ENCODE measurements at places on chromosomes 2 and 18. TPM values are rescaled to one million over a fixed set of nuclear protein-coding genes. Genes with fewer than 3 reads are reported as not detected.

DNA sequence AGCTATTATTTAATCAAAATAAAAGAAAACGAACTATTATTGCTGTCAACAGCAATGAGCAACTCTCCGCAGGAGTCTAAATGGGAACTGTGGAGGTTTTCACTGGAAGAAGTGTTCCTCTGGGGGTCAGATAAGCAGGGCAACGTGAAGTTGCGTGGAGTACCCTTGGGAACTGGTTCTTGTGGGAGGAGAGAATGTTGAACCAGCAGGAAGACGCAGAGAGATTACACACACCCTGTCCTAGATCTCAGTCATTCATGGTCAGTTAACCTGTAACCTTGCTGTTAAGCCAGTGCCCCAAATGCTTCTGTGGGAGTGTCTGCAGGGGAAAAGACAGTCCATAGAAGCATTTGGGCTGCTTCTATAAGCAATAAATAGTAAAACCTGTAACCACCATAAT is 20.4 kb upstream of the CABLES1 start:
- peaks cover 10% of the 10 kb centered on the region for H3K4me1 ChIP-seq
- no peak overlapping the region for H3K4me3 ChIP-seq
- H3K27ac ChIP-seq = no peak overlapping the region
- H3K36me3 ChIP-seq = no peaks in the 10 kb centered on the region
- H3K27me3 ChIP-seq = peaks cover 16% of the 10 kb centered on the region

GRCh38 chr2:156320486-156321098 is 11.9 kb downstream of the NR4A2 start:
- H3K36me3 ChIP-seq = no peaks in the 10 kb centered on the region
- peaks cover 82% of the 10 kb centered on the region for H3K27me3 ChIP-seq
- peak overlapping the region; percentile 55 for H3K4me3 ChIP-seq
- DNase-seq = no peak
- H3K27ac ChIP-seq = peak overlapping the region; percentile 86

- no peak for DNase-seq
- H3K36me3 ChIP-seq = peaks cover 4% of the 10 kb centered on the region
- peak overlapping the region; percentile 45 for H3K27ac ChIP-seq
- H3K4me3 ChIP-seq = no peak overlapping the region
- H3K27me3 ChIP-seq = no peaks in the 10 kb centered on the region
- H3K4me1 ChIP-seq = peaks cover 14% of the 10 kb centered on the region
These were observed 18.9 kb upstream of the DPP4 start for GRCh38 chr2:162092658-162093556.

DNA sequence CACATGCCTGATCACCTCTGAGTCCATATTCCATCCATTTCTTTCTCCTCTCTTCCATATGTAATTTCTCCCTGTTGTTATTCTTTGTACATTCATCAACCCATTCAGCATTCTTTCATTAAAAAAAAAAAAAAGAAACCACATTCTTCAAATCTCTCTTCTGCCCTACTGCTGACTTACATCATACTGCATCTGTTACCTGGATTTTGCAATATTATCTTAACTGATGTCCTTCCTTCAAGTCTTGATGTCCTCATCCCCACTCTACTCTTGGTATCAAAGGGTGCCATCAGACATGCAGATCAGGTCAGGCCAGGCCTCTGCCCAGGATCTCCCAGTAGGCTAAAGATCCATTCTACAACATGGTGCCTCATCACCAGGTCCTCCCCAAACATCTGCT is 90.6 kb downstream of the SGPP2 start:
- no peak for DNase-seq
- no peaks in the 10 kb centered on the region for H3K4me1 ChIP-seq
- no peak overlapping the region for H3K4me3 ChIP-seq
- H3K27me3 ChIP-seq = no peaks in the 10 kb centered on the region
- H3K36me3 ChIP-seq = peaks cover 2% of the 10 kb centered on the region

- peaks cover 11% of the 10 kb centered on the region for H3K4me1 ChIP-seq
- peaks cover 78% of the 10 kb centered on the region for H3K27me3 ChIP-seq
- peaks cover 3% of the 10 kb centered on the region for H3K36me3 ChIP-seq
- H3K4me3 ChIP-seq = peak overlapping the region; percentile 68
These were observed 4.8 kb downstream of the ONECUT2 start for GRCh38 chr18:57439985-57440330.

DNA sequence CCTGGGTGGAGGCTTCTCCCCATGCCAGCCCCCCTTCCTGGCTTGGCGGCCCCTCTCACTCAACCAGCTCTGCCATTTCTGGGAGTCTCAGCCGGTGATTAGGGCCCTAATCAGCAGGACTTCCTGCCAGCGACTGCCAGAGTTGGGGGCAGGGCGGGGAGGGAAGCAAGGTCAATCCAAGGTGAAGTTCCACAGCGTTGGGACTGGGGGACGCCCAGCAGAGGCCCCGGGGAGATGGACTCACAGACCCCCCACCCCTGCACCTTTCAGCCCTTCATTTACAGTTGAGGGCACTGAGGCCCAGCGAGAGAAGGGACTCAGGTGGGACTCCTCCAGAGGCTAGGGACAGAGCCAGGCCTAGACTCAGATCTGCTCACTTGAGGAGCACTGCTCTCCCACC is 65.3 kb downstream of the TNS1 start:
- peaks cover 12% of the 10 kb centered on the region for H3K4me1 ChIP-seq
- peaks cover 61% of the 10 kb centered on the region for H3K27me3 ChIP-seq
- no peak for DNase-seq
- H3K27ac ChIP-seq = no peak overlapping the region
- no peaks in the 10 kb centered on the region for H3K36me3 ChIP-seq

DNA sequence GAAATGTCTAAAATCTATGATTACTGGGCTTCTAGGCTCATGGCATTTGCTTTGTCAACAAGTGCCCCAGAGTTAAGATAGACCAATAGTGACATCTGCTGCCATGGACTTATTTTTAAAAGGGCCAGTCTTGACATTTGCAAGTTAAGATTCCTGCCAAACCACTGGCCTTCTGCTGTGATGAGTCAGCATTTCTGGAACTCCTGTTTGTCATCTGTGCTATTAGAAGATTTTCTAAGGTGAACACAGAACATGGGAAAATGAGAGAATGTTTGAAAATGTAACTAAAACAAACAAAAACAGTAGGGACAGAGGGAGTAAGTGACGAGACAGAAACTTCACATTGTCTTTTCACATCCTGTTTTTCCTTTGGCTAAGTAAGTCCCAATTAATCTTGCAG is 93.7 kb upstream of the WDR75 start:
- DNase-seq = no peak
- no peaks in the 10 kb centered on the region for H3K36me3 ChIP-seq
- no peaks in the 10 kb centered on the region for H3K27me3 ChIP-seq

DNA sequence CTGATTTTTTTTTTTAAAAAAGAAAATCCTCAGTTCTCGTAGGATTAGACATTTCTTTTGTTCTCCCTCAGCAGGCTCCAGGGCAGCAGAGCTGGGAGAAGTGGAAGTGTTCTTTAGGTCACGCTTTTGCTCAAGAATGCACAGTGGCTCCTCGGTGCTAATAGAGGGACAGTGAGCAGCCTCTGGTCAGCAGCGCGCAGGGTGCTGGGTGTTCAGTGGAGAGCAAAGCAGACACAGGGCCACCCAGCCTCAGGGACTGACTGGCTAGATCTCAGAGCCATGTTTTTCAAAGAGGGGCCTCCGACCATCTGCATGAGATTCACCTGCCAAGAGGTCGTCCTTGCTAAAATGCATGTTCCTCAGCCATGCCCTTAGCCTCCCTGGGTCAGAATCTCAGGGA is 218.8 kb downstream of the HAUS1 start:
- H3K36me3 ChIP-seq = no peaks in the 10 kb centered on the region
- no peaks in the 10 kb centered on the region for H3K27me3 ChIP-seq
- peaks cover 11% of the 10 kb centered on the region for H3K4me1 ChIP-seq

- H3K4me3 ChIP-seq = no peak overlapping the region
- H3K36me3 ChIP-seq = peaks cover 8% of the 10 kb centered on the region
- no peak for DNase-seq
- H3K27me3 ChIP-seq = peaks cover 44% of the 10 kb centered on the region
These were observed 80.0 kb downstream of the COPS8 start for GRCh38 chr2:237165405-237166276.

DNA sequence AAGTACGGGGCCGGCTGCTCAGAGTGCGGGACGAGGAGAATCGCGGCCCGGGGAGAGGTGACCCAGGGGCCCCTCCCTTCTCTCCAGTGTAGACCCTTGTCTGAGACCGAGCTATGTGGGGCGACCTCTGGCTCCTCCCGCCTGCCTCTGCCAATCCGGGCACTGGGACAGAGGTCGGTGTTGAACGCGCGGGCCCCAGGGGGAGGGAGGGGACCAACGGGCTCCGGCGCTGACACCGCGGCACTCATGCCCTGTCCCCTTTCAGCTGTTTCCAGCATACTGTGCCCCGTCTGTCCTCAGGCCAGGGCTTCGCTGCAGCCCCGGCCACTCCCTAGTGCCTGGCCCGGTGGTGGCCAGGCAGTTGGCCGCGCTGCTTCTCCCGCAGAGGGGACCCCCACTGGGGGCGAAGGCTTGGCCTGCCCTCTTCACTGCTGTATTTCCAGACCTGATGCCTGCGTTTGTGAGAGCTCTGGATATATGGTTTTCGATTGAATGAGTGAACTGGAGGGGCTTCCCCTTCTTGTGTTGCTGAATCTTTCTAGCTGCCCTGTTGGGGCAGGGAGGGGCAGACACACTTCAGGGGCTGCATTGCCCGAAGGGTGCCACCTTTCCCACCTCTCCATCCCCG is 809 bp downstream of the DBI start:
- peak overlapping the region; percentile 98 for H3K27ac ChIP-seq
- peaks cover 44% of the 10 kb centered on the region for H3K4me1 ChIP-seq
- H3K4me3 ChIP-seq = peak overlapping the region; percentile 98
- H3K27me3 ChIP-seq = no peaks in the 10 kb centered on the region
- peaks cover 4% of the 10 kb centered on the region for H3K36me3 ChIP-seq

The CNGA3 gene
- total RNA-seq = not detected

The APLF gene
- total RNA-seq = 6.4 TPM

The LCT gene
- 0.10 TPM for total RNA-seq

The TUBA3E gene
- total RNA-seq = not detected

The ARHGAP25 gene
- total RNA-seq = 75.6 TPM

The DTNA gene
- total RNA-seq = not detected
